ENCODE measurements at places on chromosomes 5 and 9.

- DNase-seq = peak; percentile 80
Measured at GRCh38 chr5:135456238-135457099, 4.3 kb upstream of the TIFAB start.

GRCh38 chr5:92704590-92704989 is 876.4 kb downstream of the NR2F1-AS1 start:
- DNase-seq = no peak

- DNase-seq = no peak
Measured at GRCh38 chr5:14560091-14560595, 21.4 kb upstream of the OTULINL start.

- no peak for DNase-seq
Measured at GRCh38 chr9:127738666-127739065, 3.6 kb upstream of the TOR2A start.

- no peak for DNase-seq
Measured at GRCh38 chr5:154755361-154756008, at the start of gene LARP1. Gene LARP1 (plus strand): TSS chr5:154755377. CDS start chr5:154755758, 381 bp downstream.

DNA sequence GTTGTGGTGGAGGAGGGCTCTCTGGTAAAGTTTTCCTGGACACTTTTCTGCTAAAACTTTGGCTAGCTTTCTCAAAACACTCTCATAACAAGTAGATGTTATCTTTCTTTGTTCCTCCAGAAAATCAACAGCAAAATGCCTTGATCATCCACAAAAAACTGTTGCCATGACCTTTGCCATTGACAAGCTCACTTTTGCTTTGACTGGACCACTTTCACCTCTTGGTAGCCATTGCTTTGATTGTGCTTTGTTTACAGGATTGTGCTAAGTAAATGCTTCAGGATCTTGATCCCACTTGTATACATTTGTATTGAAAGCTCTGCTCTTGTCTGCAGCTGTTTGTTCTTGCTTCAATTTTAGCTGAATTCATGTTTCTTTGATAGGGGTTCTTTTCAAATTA is 143.9 kb upstream of the NR3C1 start:
- DNase-seq = no peak

DNA sequence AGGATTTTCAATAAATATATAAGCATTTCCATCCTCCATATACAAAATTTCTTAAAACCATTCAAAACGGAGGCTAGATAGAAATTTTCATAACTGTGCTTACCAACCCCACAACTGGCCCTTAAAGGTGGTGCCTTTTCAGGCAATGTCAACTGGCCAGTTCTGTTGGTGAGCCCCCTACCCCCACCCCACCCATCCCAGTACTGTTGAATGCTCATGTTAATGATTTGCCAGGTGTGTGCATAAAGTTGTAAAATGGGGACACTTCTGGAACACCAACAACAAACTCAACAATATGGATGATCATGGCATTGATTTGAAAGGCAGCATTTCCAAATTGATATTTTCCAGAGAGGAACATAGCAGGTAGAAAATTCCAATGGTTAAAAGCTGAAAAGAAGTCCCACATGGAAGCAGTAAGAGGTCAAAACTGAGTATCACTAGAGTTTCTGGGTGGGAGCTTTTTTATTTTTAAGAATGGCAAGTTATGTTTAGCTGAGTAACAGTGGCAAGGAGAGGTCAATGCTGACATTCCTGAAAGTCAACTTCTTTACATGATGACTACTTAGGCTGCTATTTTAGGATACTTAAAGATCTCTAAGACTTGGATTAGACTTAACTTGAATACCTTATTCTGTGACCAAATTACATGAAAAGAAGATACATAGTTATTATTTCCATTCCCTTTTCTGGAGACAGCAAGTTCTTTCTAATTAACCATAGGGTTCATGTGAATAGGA is 2.7 kb downstream of the LEAP2 start:
- peak; percentile 34 for DNase-seq

GRCh38 chr9:38079461-38080031 is 10.5 kb upstream of the SHB start:
- DNase-seq = peak; percentile 58

- peak; percentile 8 for DNase-seq
Measured at GRCh38 chr9:100071271-100071670, 27.5 kb downstream of the ERP44 start.

GRCh38 chr9:129688285-129689043 is 23.0 kb downstream of the PRRX2 start:
- no peak for DNase-seq

DNA sequence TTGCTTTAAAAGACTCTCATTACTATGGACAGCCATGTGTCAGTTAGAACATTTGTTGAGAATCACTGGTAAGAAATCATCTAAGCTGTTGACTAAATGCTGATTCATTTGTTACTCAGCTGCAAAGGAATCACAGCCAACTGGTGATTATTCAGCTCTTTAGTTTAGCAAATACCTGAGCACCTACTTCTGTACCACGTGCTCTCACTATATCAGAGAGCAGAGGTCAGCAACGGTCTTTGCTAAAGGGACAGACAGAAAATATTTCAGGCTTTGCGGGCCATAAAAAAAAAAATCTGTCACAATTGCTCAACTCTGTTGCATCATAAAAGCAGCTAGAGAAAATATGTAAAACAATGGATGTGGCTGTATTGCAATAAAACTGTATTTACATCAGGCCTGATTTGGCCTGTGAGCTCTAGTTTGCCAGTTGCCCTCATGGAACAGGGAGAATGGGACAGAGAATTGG is 377.6 kb downstream of the DNAH5 start:
- peak; percentile 85 for DNase-seq

DNA sequence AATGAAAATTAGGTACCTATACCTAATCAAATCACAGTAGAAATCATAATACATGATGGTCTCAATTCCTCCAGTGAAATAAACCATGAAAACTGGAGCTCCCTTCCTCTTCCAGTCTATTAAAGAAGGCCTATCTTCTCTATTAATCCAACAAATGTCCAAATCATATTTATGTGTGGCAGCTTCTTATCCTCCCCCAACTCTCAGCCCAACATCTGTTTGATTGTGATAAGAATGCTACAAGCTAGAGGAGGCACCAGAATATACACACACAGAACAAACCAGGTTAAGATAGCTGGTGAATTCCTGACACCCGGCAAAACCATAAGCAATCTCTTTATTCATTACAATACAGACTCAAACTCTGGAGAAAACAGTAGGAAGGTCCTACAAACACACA is 110.8 kb downstream of the FBXL17 start:
- DNase-seq = no peak

DNA sequence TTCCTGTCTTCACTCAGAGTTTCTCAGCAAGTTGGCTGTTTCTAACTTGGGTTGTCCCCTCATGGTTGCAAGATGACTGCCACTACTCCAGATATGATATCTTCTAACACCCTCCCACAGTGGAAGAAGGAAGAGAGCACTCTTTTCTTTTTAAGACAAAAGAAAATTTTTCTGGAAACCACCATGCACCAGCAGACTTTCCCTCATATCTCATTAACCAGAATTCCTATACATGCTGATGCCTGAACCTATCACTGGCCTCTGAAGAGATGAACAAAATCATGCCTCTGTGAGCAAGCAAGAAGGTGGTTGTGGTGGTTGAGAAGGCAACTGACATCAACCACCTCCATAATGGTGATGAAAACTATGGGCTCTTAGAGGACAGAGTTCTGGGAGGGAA is 56.8 kb downstream of the FEM1C start:
- no peak for DNase-seq

DNA sequence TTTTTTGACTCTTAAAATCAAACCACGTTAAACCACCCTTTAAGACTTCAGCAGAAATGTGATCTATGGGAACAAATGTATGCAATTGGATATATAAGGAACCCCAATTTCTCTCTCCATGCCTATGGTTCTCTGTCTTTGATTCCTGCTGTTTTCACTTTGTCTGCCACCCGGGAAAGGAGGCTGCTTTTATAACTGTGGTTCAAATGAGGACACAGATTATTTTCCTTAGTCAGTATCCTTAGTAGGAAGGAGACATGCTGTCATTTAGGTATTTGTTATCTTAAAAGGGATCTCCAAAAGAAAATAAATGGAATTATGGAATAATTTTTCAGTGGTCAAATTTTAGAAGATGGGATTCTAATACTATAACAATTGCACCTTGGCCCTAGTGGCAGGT is 176.1 kb upstream of the NREP start:
- DNase-seq = no peak

DNA sequence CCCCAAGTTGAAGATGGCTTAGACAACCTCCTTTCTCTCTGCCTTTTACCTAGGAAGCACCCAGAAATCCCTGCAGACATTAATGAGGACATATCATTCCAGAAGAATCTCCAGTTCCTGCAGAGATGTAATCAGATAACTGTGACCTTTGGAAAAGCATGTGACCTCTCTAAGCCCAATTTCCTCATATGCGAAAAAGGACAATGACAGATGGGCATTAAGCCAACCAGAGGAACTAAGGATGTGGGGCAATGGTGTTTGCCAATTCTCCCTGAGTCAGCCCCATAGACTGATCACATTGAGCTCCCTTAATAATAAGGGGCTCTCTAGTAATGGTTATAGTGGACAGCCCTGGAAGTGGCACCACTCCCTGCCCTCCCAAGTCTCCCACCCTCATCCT is 10.1 kb upstream of the FOXI1 start:
- peak; percentile 10 for DNase-seq

- DNase-seq = no peak
Measured at GRCh38 chr9:115306865-115307264, 188.9 kb upstream of the TNC start.
